Neural progenitor cell (in vitro differentiated cells): ENCODE measurements at places on chromosomes 1 and 21. TPM values are rescaled to one million over a fixed set of nuclear protein-coding genes. Genes with fewer than 3 reads are reported as not detected.

GRCh38 chr1:110605901-110606656 is at the start of gene KCNA2:
TSS of gene KCNA2 (minus strand) at chr1:110606358. CDS start at chr1:110604782, 1,576 bp downstream.
- no peak within 1 kb of the TSS for H3K27ac ChIP-seq
- no peaks in the 10 kb centered on the region for H3K36me3 ChIP-seq
- peaks cover 11% of the 10 kb centered on the region for H3K4me1 ChIP-seq
- peaks cover 85% of the 10 kb centered on the region for H3K27me3 ChIP-seq

DNA sequence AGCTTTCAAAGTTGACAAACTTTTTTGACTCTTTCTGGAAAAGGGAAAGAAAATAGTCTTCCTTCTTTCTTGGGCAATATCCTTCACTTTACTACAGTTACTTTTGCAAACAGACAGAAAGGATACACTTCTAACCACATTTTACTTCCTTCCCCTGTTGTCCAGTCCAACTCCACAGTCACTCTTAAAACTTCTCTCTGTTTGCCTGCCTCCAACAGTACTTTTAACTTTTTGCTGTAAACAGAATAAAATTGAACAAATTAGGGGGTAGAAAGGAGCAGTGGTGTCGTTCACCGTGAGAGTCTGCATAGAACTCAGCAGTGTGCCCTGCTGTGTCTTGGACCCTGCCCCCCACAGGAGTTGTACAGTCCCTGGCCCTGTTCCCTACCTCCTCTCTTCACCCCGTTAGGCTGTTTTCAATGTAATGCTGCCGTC is 160.8 kb upstream of the SGIP1 start:
- no peaks in the 10 kb centered on the region for H3K4me1 ChIP-seq
- H3K36me3 ChIP-seq: no peaks in the 10 kb centered on the region
- no peak for DNase-seq

GRCh38 chr1:236395230-236395946 is 1.3 kb downstream of the EDARADD start:
- no peaks in the 10 kb centered on the region for H3K36me3 ChIP-seq
- peak overlapping the region; percentile 78 for H3K4me3 ChIP-seq
- no peak overlapping the region for H3K27ac ChIP-seq
- DNase-seq: peak; percentile 71
- H3K4me1 ChIP-seq: peaks cover 14% of the 10 kb centered on the region

GRCh38 chr1:223429821-223430220 is 36.6 kb downstream of the CCDC185 start:
- no peaks in the 10 kb centered on the region for H3K36me3 ChIP-seq
- DNase-seq: no peak
- no peak overlapping the region for H3K4me3 ChIP-seq
- no peaks in the 10 kb centered on the region for H3K27me3 ChIP-seq
- H3K27ac ChIP-seq: no peak overlapping the region

DNA sequence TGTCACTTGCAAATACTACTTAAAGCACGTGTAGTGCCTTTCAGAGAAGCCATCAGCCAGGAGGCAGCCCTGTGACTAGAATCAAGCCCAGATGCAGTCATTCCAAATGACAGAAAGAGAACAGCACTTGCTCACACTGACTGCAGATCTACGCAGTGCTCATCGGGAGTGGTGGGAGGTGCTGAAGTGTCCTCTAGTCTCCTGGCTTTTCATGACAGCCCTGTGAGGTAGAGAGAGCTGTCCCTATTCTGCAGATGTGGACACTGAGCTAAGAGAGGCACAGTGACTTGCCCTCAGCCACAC is 62.3 kb upstream of the EDN2 start:
- no peaks in the 10 kb centered on the region for H3K36me3 ChIP-seq
- no peak overlapping the region for H3K4me3 ChIP-seq
- H3K27ac ChIP-seq: no peak overlapping the region
- no peaks in the 10 kb centered on the region for H3K27me3 ChIP-seq

DNA sequence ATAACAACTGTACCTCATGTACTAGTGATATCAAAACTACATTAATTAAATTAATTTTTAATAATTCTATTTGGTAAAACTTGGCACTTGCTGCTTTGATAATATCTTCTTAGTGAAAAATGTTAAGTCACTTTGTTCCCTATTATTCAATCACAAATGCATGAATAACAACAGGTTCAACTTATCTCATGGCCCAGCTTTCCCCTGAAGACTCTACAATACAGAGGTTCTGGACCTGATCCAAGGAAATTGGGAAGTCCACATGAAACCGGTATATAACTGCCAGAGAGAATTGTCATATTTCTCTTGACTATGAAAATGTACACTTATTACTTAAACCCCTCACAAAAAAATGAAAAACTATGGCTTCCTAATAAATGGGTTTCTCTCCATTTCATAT is 33.9 kb upstream of the PTPRC start:
- H3K4me1 ChIP-seq: peaks cover 15% of the 10 kb centered on the region
- no peak for DNase-seq
- no peaks in the 10 kb centered on the region for H3K27me3 ChIP-seq
- H3K27ac ChIP-seq: no peak overlapping the region
- H3K4me3 ChIP-seq: no peak overlapping the region

DNA sequence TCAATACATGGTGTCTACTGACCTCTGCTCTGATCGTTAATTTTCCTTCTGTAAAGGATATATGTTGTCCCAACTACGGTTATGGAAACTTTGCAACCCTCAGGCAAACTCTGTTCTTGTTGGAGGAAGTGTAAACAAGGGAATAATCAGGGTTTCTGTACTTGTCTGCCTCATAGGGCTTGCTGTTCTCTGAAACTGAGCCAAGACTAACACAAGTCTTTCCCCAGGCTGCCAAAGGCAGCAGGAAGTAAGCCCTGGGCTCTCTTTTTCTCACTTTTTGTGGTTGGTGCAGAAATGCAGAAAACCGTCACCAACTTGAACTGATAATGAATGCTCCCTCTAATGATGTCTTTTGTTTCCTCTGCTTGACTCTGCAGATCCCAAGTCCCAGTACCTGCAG is 7.6 kb downstream of the CYP4X1 start:
- H3K36me3 ChIP-seq: no peaks in the 10 kb centered on the region
- no peaks in the 10 kb centered on the region for H3K4me1 ChIP-seq
- no peak overlapping the region for H3K27ac ChIP-seq
- peaks cover 4% of the 10 kb centered on the region for H3K27me3 ChIP-seq
- DNase-seq: no peak

GRCh38 chr1:27430903-27431600 is 38.6 kb downstream of the GPR3 start:
- H3K4me1 ChIP-seq: peaks cover 17% of the 10 kb centered on the region
- H3K4me3 ChIP-seq: no peak overlapping the region
- H3K27ac ChIP-seq: peak overlapping the region; percentile 20
- H3K36me3 ChIP-seq: no peaks in the 10 kb centered on the region

OR2T33 gene
- total RNA-seq: not detected in 2 replicates
